Kidney (tissue), 22 donors: ENCODE measurements at places on chromosomes 6 and 20. TPM values are rescaled to one million over a fixed set of nuclear protein-coding genes. Genes with fewer than 3 reads are reported as not detected.

DNA sequence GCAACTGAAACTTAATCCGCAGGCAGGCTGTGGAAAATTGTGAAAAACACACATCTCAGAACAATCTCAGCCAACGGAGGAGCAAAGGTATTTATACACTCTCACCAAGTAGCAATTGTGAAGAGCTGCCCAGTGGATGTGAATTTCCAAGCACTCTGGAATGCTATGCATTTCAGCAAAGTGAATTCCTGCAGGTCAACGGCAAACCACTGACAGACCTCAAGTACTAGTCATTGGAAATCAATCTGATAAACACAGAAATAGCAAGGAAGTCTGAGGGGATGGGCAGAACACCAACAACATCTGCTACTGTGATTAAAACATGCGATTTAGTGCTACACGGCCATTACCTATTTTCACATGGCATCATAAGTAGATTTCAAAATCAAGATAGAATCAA is 429.1 kb downstream of the HTR1B start:
- DNase-seq, result no peak
- no peaks in the 10 kb centered on the region for H3K27me3 ChIP-seq
- H3K4me3 ChIP-seq, result no peak overlapping the region
- no peak overlapping the region for H3K27ac ChIP-seq
- no peaks in the 10 kb centered on the region for H3K36me3 ChIP-seq
- no peaks in the 10 kb centered on the region for H3K4me1 ChIP-seq

- DNase-seq, result no peak
- H3K27me3 ChIP-seq, result no peaks in the 10 kb centered on the region
- peaks cover 2% of the 10 kb centered on the region for H3K36me3 ChIP-seq
- H3K27ac ChIP-seq, result peak overlapping the region; percentile 38
Observed at GRCh38 chr6:109456710-109457561, 1.4 kb upstream of the MICAL1 start.

DNA sequence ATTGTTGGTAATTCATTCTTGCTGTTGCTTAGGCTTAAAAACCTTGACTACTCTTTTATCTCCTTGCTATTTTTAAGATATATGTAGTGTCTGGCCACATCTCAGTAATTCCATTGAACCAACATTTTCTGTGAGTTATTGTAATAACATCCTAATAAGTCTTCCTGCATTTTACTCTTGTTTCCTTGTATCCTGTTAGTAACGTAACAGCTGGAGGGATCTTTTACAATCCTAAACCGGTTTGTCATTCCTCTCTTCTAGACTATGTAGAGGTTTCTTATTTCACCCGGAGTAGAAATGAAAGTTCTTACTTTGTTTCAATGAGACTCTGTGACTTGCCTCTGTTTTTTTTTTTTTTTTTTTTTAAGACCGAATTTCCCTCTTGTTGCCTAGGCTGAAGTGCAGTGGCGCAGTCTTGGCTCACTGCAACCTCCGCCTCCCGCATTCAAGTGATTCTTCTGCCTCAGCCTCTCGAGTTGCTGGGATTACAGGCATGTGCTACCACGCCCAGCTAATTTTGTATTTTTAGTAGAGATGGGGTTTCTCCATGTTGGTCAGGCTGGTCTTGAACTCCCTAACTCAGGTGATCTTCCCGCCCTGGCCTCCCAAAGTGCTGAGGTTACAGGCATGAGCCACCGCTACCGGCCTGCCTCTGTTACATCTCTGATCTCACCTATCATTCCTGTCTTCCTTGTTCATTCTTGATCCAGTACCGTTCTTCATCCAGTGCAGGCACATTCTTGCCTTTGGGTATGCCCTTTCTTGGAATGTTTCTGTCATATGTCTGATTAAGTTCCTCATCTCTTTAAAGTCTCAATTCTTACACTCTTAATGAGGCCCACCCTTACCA is 44.7 kb downstream of the NCOA3 start:
- H3K27me3 ChIP-seq, result no peaks in the 10 kb centered on the region
- DNase-seq, result no peak
- no peak overlapping the region for H3K4me3 ChIP-seq

GRCh38 chr6:3800850-3801591 is 48.2 kb upstream of the FAM50B start:
- peaks cover 3% of the 10 kb centered on the region for H3K4me1 ChIP-seq
- no peaks in the 10 kb centered on the region for H3K27me3 ChIP-seq
- H3K27ac ChIP-seq, result no peak overlapping the region
- H3K36me3 ChIP-seq, result no peaks in the 10 kb centered on the region
- DNase-seq, result no peak

- H3K4me1 ChIP-seq, result peaks cover 14% of the 10 kb centered on the region
- no peaks in the 10 kb centered on the region for H3K27me3 ChIP-seq
- no peak overlapping the region for H3K27ac ChIP-seq
- no peak for DNase-seq
- H3K4me3 ChIP-seq, result no peak overlapping the region
Observed at GRCh38 chr6:11654876-11655275, 117.3 kb downstream of the TMEM170B start.

DNA sequence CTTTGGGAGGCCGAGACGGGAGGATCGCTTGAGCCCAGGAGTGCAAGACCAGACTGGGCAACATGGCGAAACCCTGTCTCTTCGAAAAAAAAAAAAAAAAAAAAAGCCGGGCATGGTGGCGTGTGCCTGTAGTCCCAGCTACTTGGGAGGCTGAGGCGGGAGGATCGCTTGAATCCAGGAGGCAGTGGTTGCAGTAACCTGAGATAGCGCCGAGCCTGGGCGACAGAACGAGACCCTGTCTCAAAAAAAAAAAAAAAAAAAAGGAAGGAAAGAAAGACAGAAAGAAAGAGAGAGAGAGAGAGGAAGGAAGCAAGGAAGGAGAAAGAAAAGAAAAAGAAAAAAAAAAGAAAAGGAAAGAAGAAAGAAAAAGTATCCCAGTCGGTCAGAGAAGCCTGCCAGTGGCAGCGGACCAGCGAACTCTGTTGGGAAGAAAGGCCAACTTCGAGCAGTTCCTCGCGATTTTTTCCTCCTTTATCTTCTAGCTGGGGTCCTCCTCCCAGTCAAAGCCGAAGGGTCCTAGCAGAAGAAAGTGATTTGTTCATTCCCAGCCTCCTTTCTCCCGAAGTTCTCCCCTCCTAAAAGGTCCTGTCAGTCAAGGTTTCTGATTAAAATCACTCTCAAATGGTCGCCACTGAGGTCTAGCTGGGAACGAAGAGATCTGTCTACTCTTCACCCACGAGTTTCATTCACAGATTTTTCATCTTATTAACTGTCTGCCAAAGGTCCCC is 2.4 kb upstream of the SYCP2L start:
- no peaks in the 10 kb centered on the region for H3K4me1 ChIP-seq
- peak; percentile 15 for DNase-seq
- no peak overlapping the region for H3K27ac ChIP-seq
- H3K27me3 ChIP-seq, result peaks cover 59% of the 10 kb centered on the region
- no peaks in the 10 kb centered on the region for H3K36me3 ChIP-seq

- no peak overlapping the region for H3K4me3 ChIP-seq
- no peaks in the 10 kb centered on the region for H3K27me3 ChIP-seq
- DNase-seq, result no peak
Observed at GRCh38 chr6:67680297-67680932, 954.7 kb upstream of the ADGRB3 start.

- no peak for DNase-seq
- no peak overlapping the region for H3K27ac ChIP-seq
- peaks cover 30% of the 10 kb centered on the region for H3K4me1 ChIP-seq
- H3K27me3 ChIP-seq, result no peaks in the 10 kb centered on the region
- H3K36me3 ChIP-seq, result no peaks in the 10 kb centered on the region
Observed at GRCh38 chr6:106749609-106750008, 120.2 kb downstream of the QRSL1 start.

GRCh38 chr20:13909067-13909466 is 81.3 kb downstream of the SEL1L2 start:
- H3K4me3 ChIP-seq, result no peak overlapping the region
- no peaks in the 10 kb centered on the region for H3K36me3 ChIP-seq
- no peak for DNase-seq
- no peaks in the 10 kb centered on the region for H3K4me1 ChIP-seq
- H3K27ac ChIP-seq, result no peak overlapping the region

DNA sequence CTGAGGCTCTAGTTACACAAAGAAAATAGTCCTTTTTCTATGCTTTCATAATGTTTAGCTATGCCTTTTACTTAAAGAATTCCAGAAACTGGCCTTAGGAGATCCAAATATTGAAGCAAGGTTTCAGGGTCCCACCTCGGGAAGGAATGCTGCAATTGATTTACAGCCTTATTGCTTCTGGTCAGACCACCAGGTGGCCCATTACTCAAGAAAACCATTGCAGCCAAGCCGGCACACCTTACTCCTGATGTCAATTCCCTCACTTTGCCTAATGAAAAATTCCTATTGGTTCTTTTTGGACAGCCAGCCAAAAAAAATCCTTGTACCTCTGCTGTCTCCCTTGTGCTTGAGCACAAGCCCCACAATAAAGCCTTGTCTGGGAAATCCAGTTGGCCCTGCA is 173.9 kb downstream of the LMBRD1 start:
- no peaks in the 10 kb centered on the region for H3K4me1 ChIP-seq
- DNase-seq, result no peak
- no peak overlapping the region for H3K4me3 ChIP-seq
- no peaks in the 10 kb centered on the region for H3K27me3 ChIP-seq
- H3K36me3 ChIP-seq, result no peaks in the 10 kb centered on the region

DNA sequence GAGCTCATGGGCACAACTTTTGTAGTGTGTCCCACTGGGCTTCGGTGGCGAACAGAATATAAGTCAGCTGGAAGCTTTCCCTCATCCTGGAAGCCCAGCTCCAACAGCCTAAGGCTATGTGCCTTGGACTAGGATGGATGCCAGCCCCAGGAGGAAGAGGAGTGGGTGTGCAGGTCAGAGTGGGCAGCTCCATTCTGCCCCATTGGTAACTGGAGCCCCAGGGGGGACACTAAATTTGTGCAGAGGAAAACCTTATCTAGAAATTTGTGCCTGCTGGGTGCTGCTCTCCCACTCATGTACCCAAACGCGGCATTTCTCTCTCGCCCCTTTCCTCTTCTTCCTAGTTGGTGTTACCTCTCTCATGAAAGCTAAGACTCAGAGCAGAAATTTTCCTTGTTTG is 253.9 kb upstream of the MAN1A1 start:
- H3K36me3 ChIP-seq, result no peaks in the 10 kb centered on the region
- H3K4me1 ChIP-seq, result no peaks in the 10 kb centered on the region
- H3K4me3 ChIP-seq, result no peak overlapping the region
- no peak for DNase-seq
- no peaks in the 10 kb centered on the region for H3K27me3 ChIP-seq

GRCh38 chr6:42113936-42114636 is 28.3 kb downstream of the C6orf132 start:
- H3K27me3 ChIP-seq, result no peaks in the 10 kb centered on the region
- H3K27ac ChIP-seq, result no peak overlapping the region
- peaks cover 14% of the 10 kb centered on the region for H3K4me1 ChIP-seq
- H3K4me3 ChIP-seq, result no peak overlapping the region
- H3K36me3 ChIP-seq, result no peaks in the 10 kb centered on the region

DNA sequence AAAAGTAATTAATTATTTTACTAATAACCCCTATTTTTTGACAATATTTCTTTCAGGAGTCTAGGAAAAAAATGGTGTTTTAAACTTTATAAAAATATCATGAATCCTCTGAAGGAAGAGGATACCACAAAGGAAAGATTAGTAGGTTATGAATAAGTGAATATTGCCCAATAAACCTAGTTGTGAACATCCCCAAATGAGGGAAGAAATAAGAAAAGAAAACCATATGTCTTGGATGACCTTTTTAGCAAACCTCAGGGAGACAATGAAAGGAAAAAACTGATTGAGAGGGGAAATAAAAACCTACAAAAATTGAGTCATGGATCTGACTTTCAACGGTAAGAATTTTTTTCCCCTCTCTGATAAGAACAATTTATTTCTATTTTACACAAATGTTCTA is 34.4 kb downstream of the TENT5A start:
- no peak overlapping the region for H3K27ac ChIP-seq
- H3K27me3 ChIP-seq, result no peaks in the 10 kb centered on the region
- no peaks in the 10 kb centered on the region for H3K4me1 ChIP-seq
- H3K36me3 ChIP-seq, result no peaks in the 10 kb centered on the region

DNA sequence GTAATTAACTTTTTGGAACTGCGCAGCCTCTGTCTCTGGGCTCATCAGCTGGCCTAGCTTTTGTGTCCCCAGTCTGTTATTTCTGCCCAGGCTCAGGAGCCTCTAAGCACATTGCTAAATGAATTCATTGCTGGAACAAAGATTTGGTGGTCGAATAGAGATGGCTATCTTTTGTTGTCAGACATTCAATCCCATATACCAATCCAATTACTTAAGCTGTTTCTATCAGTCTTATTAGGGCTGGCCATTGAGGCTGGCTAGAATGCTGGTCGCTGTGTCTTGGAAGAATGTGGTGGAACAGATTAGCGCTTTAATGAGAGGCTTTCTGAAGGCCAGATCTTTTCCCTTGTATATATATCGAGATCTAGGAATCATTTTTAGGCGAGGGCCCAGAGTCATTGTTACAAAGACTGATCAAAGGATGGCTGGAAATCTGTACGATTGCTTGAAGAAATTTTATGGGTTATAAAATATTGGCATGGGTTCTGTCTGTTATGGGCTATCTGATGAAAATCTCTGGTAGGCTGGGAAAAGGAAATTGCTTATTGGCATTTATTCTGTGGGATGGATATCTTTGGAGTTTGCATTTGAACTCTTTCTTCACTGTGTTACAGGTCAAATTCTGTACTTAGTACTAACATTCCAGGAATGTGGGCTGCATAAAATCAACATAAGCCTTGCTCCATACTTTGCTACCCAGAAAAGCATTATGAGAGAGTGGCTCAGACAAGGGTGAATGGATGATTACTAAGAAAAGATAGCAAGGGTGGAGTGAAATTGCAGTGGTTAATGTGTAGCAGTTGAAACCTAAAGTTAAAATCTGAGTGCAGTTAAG is 34.8 kb upstream of the JAG1 start:
- H3K4me1 ChIP-seq, result peaks cover 13% of the 10 kb centered on the region
- H3K27ac ChIP-seq, result peak overlapping the region; percentile 45
- H3K27me3 ChIP-seq, result no peaks in the 10 kb centered on the region
- no peak for DNase-seq
- H3K4me3 ChIP-seq, result no peak overlapping the region

GRCh38 chr6:52115891-52116604 is 28.6 kb upstream of the PKHD1 start:
- no peaks in the 10 kb centered on the region for H3K4me1 ChIP-seq
- no peak overlapping the region for H3K27ac ChIP-seq
- no peaks in the 10 kb centered on the region for H3K27me3 ChIP-seq
- no peaks in the 10 kb centered on the region for H3K36me3 ChIP-seq
- DNase-seq, result no peak
- H3K4me3 ChIP-seq, result no peak overlapping the region

The SLC13A3 gene
- 31.5 TPM for total RNA-seq

The MRPL18 gene
- total RNA-seq, result 56.7 TPM

The GGTLC1 gene
- total RNA-seq, result not detected

The TFAP2C gene
- total RNA-seq, result 1.4 TPM

The MYT1 gene
- total RNA-seq, result not detected

The PARD6B gene
- 72.0 TPM for total RNA-seq

The SIRPB1 gene
- 8.2 TPM for total RNA-seq

The POPDC3 gene
- not detected for total RNA-seq

The WRNIP1 gene
- total RNA-seq, result 38.0 TPM

The TMEM244 gene
- not detected for total RNA-seq

The C20orf144 gene
- total RNA-seq, result 0.16 TPM
